T-helper 17 cell (primary cell): ENCODE measurements at places on chromosomes 7 and 10.

GRCh38 chr10:103480521-103480920 is 1.5 kb upstream of the CALHM3 start:
- no peak for DNase-seq

GRCh38 chr7:27192546-27193334 is 7.2 kb downstream of the HOXA13 start:
- no peak for DNase-seq

DNA sequence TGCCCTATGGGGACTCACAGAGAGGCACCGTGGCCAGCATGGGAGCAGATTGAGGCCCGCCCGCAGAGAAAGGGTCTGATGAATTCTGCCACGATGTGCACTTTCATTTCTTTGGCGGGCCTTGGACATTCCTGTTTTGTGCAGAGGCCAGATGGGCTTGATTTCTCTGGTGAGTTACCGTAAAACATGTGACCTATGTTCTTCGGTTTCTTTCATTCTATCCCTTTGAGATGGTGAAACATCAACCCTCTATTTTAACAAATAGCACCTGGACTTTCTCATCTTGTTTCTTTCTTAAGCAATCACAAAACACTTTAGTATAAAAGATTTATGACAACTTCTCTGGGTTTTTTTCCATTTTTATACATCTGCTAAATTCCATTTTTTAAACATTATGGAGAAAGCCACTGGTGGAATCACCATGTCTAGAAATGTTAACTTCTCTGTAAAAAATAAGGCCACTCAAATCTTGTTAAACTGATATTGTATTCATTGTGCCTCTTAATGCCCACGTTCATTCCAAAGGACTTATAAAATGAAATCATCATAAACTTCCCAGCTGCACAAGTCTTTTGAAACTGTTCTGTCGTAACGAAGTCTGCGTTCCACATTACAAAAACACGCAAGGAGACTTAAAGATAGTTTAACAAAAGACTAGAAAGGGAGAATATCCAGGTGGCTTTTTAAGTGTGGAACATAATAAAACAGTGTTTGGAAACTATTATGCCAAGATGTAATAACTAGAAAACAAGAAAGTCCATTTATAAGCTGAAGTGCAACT is 21.4 kb upstream of the ODAD2 start:
- DNase-seq, result no peak

DNA sequence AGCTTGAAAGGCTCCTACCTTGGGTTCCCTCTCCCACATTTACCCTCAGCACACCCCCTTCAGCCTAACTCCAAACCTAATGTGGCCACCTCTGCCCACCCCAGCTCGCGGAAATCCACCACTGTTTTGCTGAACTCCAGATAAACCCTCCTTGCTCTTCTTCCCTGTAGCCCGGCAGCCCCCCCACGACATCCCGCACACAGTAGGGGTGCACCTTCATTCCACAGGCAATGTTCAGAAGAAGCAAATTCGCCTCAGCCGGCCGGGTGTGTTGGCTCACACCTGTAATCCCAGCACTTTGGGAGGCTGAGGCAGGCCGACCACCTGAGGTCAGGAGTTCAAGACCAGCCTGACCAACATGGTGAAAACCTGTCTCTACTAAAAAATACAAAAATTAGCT is 17.4 kb downstream of the CTBP2 start:
- no peak for DNase-seq

- peak; percentile 66 for DNase-seq
Measured at GRCh38 chr10:69629897-69630650, at the start of gene FAM241B. Gene FAM241B, plus strand, starts transcription at chr10:69630247. Its CDS starts 1,497 bp downstream, at chr10:69631744.
